ENCODE measurements at places on chromosomes 13 and 19. TPM values are rescaled to one million over a fixed set of nuclear protein-coding genes. Genes with fewer than 3 reads are reported as not detected.
A peak's percentile ranks its signal among the peaks of the same experiment; 100 is the strongest.

DNA sequence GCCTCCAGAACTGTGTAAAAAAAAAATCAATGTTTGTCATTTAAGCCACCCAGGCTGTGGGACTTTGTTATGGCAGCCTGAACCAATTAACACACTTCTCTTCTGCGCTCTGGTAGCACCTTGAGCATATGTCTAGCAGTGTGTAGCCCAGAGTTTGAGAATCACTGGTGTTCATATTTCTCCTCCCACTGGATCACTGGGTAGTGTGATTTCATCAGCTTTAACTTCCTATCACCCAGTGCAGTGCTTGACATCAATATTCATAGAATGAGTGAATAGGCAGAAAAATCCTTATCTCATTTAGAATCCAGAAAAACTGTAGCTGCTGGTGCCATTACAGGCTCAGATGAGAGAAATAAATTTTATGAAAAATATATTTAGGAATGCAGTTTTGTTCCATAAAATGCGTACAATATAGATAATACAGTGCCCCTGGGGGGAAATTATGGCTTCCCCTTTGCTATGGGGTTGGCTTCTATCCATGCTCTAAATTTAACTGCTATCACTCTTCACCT lies 30.7 kb upstream of the WASF3 start:
- no peaks in the 10 kb centered on the region for H3K36me3 ChIP-seq
- H3K27ac ChIP-seq, result no peak overlapping the region
- H3K4me3 ChIP-seq, result no peak overlapping the region
- peaks cover 12% of the 10 kb centered on the region for H3K27me3 ChIP-seq
- no peaks in the 10 kb centered on the region for H3K4me1 ChIP-seq

DNA sequence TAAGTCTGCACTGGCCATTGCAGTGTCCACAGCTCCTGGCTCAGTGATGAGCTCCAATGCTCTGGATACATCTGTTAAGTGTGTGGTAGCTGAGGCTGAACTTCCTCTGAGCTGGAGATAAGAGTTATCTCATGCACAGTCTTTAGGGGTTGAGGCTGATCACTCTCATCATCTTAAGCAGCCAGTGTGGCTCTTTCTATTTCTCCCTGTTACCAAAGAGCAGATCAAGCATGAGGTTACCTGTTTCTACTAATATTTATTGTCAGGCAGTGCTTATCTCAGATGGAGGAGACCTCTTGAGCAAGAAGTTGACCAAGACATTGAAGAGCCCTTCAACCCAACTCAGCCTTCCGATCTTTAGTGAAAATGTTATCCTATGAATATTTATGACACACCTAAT lies 6.6 kb upstream of the OR10H2 start:
- H3K4me3 ChIP-seq, result no peak overlapping the region
- no peaks in the 10 kb centered on the region for H3K36me3 ChIP-seq
- H3K27me3 ChIP-seq, result no peaks in the 10 kb centered on the region
- H3K4me1 ChIP-seq, result no peaks in the 10 kb centered on the region
- no peak overlapping the region for H3K27ac ChIP-seq

DNA sequence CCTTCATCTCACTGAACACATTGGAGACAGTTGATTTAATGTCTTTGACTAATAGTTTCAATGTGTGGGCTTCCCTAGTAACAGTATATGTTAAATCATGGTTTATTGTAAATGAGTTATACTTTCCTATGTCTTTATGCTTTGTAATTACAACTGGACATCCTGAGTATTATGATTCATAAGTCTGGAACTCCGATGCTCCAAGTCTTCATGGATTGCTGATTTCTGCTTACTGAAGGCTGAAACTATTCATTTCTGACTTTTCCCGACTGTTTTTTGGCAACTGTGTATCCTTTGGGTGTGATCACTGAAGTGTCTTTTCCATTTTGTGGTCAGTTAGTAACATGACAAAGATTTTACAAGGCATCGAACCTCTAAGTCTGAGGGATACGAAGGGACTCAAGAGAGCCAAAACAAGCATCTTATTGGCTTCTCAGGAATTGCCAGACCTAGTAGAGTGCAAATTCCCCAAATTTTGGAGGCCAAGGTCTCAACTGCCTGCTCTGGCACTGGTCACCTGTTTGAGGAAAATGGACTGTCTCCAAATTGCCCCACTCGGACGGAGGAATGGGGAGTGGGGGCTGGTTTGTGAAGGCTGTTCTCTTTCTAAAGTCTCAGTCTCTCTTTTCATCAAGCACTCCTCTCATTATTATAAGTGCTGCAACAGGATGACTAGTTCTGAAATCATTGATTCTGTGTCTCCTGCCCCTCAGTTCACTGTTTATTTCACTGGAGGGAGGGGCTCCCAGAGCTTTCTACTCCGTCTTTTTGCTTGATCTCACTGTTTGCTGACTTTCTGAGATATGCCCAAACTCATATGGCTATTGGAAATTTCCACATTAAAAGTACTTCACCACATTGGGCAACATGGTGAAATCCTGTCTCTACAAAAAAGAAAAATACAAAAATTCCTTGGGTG lies 20.2 kb upstream of the CD70 start:
- no peak for DNase-seq
- peaks cover 16% of the 10 kb centered on the region for H3K27me3 ChIP-seq
- no peaks in the 10 kb centered on the region for H3K36me3 ChIP-seq
- peaks cover 6% of the 10 kb centered on the region for H3K4me1 ChIP-seq

- H3K27me3 ChIP-seq, result peaks cover 38% of the 10 kb centered on the region
- H3K4me3 ChIP-seq, result no peak overlapping the region
- no peak overlapping the region for H3K27ac ChIP-seq
- DNase-seq, result no peak
- no peaks in the 10 kb centered on the region for H3K36me3 ChIP-seq
Observed at GRCh38 chr19:9996541-9996940, 13.8 kb downstream of the COL5A3 start.

DNA sequence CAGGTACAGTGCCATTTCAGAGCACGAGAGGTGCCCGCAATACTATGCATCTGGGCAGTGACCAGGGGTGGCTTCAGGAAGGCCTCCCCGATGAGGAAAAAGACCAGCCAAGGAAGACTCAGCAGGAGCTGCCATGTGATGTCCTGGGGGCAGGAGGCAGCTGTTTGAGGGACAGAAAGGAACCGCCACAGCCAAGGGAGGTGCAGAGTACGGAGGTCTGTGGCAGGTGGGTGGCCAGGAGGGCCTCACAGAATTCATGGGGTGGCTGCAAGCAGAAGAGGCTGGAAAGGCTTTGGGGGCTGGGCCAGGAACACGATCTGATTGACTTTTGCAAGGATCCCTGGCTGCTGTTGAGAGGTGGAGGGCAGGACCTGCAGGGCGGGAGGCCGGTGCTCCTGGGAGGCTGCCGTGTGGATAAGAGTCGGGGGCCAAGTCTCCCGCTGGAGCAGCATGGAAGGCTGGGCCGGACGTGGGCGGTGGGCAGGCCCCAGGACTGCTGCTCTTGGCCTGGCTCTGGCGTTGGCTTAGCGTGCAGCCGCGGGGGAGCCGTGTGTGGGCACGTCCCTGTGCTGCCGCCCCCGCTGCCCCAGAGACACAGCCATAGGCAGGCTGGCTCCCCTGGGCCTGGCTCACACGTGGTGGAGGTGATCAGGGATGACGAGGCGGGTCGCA lies 29.1 kb downstream of the CEBPA start:
- peaks cover 30% of the 10 kb centered on the region for H3K4me1 ChIP-seq
- no peak for DNase-seq
- no peaks in the 10 kb centered on the region for H3K36me3 ChIP-seq
- H3K27ac ChIP-seq, result no peak overlapping the region
- H3K27me3 ChIP-seq, result no peaks in the 10 kb centered on the region

GRCh38 chr19:57342582-57342981 lies 8.5 kb upstream of the ZNF304 start:
- no peaks in the 10 kb centered on the region for H3K4me1 ChIP-seq
- peaks cover 42% of the 10 kb centered on the region for H3K27me3 ChIP-seq
- H3K4me3 ChIP-seq, result no peak overlapping the region
- no peaks in the 10 kb centered on the region for H3K36me3 ChIP-seq
- no peak for DNase-seq

- H3K27ac ChIP-seq, result no peak overlapping the region
- peaks cover 7% of the 10 kb centered on the region for H3K4me1 ChIP-seq
- no peak overlapping the region for H3K4me3 ChIP-seq
Observed at GRCh38 chr13:94232161-94232950, 247.1 kb downstream of the DCT start.

DNA sequence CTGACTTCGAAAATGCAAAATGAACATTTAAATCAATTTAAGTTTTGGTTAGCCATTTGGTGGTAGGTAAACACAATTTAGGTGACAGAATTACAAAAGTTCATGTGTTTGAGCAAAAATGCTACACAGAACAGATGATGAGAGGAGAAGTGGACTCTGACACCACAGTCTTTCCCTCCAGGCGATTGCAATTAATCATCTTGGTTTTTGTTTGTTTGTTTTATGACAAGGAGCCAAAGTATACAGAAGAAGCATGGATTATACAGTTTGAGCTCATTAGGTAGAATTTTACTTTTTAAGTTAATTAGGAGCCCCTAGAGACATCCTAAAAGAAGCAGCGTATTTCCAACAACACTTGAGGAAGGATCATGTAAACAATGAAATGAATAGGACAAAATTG lies 49.3 kb upstream of the FREM2 start:
- no peaks in the 10 kb centered on the region for H3K36me3 ChIP-seq
- H3K4me1 ChIP-seq, result peaks cover 50% of the 10 kb centered on the region
- H3K27ac ChIP-seq, result peak overlapping the region; percentile 81
- H3K27me3 ChIP-seq, result no peaks in the 10 kb centered on the region
- peak overlapping the region; percentile 14 for H3K4me3 ChIP-seq

Gene PSG2
- total RNA-seq, result not detected

Gene FAM83E
- total RNA-seq, result 3.8 TPM

Gene POU4F1
- 0.36 TPM for total RNA-seq

Gene ZNF527
- 7.9 TPM for total RNA-seq

Gene GRK1
- total RNA-seq, result 1.1 TPM
